Activated gamma-delta T cell treated with anti-CD3 and anti-CD28 coated beads, Interleukin-2, amount 50 U/mL, for 16 hours (primary cell): ENCODE measurements at places on chromosomes 6 and 20.

GRCh38 chr6:167703347-167703746 is 123.4 kb upstream of the AFDN start:
- no peak for DNase-seq

DNA sequence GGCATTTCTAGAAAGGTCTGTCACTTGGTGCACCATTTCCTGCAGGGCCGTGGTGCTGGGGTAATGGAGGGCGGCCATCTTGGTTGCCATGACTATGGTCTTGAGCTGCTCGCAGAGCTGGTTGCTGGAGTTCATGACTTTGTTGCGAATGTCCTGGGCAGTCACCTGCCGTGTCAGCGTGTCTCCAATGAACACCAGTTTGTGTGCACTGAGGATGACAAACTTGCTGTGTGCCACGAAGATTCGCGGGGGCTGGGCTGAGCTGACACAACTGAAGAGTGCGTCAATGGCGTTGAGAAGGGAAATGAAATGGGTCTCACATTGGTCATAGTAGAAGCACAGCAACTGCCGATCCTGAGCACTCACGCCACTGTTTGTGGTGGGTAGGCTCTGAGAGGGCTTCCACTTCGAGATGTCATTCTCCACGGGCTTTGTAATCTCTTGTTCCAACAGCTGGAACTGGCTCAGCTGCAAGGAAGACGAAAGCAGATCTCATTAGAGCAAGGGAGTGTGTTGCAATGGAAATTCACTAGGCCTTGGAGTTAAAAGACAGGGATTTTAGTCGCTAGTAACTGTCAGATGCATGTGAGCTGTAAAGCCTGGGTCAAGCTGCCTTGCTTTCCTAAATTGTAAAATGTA is 47.1 kb downstream of the NEDD9 start:
- no peak for DNase-seq

GRCh38 chr20:12074111-12074655 is 156.5 kb downstream of the BTBD3 start:
- DNase-seq = no peak

DNA sequence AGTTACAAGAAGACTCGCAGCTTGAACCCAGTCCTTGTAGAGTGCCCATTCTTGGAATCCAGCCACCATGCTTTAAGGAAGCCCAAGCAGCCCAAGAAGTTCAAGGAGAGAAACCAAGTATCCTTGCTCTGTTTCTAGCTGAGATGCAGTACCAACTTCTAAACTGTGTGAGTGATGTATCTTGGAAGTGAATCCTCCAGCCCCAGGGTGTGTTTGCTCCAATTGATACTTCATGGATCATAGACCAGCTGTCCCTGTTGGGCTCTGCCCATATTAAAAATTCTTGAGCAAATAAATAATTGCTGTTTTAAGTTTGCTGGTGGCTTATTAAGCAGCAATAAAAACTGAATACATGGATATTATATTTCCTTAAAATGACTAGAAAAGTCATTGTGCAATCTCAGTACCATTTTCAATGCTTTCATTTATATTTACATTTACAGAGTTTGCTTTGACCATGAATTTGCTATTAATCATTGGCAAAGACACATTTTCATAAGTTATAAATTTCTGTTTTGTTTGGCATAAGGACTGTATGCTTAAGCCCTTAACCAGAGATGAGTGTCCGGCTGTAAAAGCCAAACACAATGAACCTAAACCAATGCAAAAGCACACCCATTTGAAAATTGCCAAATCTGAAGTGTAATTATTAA is 9.2 kb downstream of the SPTLC3 start:
- no peak for DNase-seq

GRCh38 chr6:14452567-14453527 is 335.3 kb downstream of the CD83 start:
- DNase-seq = peak; percentile 29

DNA sequence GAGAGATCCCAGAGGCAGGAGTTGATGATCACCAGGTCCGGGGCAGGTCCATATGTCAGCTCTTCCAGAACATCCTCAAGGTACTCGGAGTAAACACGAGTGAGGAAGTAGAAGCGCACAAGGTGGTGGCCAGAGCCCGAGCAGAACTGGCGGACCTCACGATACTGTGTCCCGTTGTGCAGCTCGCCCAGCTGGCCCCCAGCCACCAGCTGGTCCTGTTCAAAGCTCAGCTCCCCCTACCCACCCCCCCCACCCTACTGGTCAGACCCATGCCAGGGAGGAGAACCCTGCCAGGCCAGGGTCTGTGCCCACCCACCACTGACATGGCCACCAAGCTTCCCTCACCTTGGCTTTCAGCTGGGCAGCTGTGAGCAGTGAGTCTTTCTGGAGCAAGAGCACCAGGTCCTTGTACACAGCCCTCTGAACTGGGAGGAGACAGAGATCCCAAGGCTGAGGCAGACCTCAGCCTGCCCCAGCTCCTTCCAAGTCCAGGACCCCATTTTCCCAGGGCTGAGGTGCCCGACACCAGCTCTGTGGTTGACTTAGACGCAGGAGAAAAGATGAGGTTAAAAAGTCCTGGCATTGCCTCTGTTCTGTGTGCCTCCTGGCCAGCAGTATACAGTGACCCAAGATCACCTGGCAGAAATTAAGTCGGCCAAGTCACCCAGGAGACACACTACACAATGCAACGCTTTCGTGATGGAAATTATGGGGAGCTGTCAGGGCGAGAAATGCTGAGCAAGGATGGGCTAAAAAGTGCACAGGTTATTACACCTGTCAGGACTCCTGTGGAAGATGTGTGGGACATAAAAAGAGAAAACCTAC is 1.4 kb downstream of the PCED1A start:
- DNase-seq = no peak

GRCh38 chr20:22561965-22562577 is 22.3 kb downstream of the FOXA2 start:
- no peak for DNase-seq

GRCh38 chr6:161489626-161490306 is 215.9 kb upstream of the AGPAT4 start:
- DNase-seq = no peak

DNA sequence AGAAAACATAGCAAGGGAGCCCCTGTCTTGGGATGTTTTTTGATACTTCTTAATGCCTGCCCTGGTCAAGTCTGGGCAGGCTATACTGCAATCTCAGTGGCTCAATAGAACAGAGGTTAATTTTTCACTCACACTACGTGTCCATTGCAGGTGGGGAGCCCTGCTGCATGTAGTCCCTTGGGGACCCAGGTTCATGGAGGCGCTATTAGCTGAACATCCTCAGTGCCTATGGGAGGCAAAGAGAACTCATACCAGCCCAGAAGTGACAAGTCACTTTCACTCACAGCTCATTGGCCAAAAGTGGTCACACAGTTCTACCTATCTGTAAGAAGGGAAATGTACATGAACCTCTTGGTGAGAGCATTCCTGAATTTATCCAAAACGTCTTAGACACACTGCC is 23.2 kb downstream of the CGA start:
- DNase-seq = no peak

DNA sequence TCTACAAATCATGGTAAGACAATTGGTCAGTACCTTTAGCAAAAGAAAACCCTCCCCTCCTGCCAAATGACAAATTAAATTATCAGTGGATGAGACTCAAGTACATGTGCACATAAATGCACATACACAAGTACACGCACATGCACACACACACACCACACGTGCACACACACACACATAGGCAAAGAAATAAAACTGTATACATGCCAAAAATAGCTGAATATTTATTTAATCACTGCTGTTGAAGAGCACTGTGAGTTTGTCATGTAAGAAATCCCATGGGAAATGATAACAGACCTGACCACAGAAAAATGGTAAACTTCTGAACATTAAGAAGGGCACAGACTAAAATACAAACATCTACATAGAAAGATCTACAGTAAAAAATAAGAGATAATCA is 46.6 kb upstream of the TNFAIP3 start:
- no peak for DNase-seq

DNA sequence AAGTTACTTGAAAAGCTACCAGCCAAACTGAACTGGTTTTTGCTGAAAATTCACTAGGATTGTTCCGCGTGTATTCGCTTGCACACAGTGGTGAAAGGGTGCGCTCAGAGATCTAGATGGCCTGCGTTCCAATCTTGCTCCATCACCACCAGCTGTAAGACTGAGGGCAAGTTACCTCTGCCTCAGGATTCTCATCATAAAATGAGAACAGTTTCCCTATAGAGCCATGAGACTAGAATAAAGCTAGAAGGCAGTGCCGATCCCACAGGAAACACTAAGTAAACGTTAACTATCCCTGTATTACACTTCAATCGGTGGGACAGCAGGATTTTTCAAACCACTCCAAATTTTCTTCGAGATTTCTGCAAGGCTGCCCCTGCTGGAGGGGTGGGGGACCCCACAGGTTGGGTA is 838 bp downstream of the AHCY start:
- DNase-seq = no peak

DNA sequence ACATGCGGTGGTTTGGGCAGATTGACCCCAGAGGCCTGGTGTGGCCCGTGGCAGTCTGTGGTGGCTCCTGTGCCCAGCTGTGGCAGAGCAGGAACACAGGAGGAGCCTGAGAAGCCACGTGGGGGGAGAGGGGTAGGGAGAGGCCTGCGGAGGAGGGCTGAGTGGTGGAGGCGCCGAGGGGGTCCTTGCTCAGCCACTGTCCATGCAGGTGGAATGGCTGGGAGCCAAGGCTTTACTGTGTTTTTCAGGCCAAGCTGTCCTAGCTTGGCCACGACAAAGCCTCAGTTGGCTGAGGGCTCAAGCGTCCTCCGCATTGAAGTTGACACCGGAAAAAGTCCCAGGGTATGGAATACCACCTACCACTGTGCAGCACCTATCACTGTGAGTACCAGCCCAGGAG is 107.0 kb downstream of the VEGFA start:
- DNase-seq = no peak

DNA sequence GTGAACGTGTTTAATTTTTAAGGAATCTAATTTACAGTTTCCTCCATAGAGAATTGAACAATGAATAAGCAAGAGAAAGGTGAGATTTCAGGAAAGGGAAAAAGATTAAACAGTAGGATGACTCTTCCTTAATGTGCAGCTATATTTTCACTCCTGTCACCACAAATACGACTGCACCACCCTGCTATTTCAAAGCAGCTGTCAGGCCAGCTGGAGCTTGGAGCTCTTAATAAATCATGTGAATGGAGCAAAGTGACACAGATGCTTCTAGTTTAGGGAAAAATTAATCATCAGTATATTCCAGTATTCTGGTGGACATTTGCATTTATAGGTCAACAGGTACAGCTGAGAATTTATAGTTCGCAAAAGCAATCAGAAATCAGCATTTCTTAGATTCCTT is 56.5 kb upstream of the PKIB start:
- DNase-seq = no peak

DNA sequence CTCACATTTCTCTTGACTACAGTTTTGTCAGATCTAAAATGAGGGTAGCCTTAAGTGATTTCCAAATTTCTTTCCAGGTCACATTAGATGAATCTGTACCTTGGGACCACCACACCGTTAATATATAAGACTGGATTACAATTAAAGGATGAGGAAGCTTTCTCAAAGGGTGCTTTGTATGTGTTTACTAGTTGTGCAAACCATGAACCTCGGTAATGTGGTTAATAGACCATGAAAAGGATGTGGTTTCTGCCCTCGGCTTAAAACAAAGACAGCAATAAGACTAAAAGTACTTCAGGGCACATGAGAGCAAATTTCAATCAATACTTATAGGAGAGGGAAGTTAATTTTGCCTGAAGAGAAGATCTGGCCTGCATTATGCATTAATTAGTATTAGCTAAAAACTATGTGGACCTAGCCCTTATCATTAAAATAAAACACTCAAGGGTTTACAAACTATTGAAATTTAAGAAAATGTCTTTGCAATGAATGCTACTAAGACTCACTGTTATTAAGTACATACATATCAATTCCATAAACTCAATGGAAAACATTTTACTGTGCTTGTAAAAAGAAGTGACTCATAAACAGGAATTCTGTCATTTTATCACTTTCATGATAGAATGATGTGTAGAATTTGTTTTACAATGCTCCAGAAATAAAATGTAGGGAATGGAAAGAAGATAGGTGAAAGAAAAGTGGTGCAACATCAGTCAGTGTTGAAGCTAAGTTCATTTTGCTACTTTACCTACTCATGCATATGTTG is 936 bp upstream of the TMX4 start:
- no peak for DNase-seq

DNA sequence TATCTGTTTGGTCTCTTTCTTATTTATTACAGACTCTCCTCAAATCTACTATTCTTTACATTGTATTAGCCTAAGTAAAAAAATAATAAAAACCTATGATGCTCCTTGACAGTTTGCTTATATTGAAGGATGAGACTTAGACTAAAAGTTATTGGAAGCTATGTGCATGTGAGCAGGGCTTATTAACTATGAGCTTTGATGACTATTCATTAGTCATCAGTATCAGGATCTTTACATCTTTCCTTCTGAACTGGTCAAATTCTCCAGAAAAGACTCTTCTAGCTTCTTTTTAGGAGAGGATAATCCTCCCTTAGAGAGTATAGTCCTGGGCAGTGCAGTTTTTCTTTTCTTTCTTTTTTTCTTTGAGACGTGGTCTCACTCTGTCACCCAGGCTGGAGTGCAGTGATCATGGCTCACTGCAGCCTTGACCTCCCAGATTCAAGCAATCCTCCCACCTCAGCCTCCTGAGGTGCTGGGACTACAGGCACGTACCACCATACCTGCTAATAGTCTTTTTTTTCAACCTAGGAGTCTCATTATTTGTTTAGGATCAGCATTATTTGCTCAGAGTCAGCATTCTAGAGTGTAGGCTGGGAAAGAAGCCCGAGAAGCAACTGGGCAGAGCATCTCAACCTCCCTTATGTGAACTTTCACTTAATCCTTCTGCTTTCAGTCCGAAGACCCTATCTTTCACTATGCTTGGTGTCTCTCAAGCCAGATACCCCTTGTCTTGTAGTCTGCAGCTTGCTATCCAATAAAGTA is 37.1 kb upstream of the YWHAB start:
- DNase-seq = no peak

GRCh38 chr20:15931897-15932296 is 641.4 kb downstream of the KIF16B start:
- no peak for DNase-seq

DNA sequence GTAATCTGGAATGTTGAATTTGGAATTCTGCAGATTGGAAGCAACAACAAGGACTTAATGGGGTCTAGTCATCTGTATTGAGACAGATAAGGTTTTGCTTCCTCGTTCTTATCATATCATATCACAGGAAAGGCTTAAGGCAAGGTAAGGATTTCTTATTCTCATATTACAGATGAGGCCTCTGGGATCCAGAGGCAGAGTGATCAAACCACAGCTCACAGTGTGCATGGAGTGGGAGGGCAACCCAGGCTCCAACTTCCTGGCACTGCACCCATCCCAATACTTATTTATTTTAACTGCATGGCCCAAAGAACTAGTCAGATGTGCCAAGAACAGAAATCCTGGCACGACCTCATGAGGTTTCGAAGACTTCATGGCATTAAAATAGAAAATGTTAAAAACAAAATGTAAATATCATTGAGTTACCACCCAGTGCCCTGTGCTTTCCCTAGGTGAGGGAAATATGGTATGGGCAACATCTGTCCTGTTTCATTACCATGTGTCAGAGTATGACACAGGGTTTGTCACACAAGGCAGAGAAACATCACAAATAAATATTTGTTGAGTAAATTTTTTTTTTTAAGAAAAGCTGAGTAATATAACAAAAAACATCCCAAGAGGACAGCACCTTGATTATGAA is 191.9 kb downstream of the ISM1 start:
- no peak for DNase-seq

GRCh38 chr6:135183002-135183531 is 2.0 kb downstream of the MYB start:
- DNase-seq = peak; percentile 49
